ENCODE measurements at places on chromosomes 7 and 10.

- DNase-seq: no peak
Measured at GRCh38 chr7:121280656-121281055, 48.1 kb upstream of the WNT16 start.

DNA sequence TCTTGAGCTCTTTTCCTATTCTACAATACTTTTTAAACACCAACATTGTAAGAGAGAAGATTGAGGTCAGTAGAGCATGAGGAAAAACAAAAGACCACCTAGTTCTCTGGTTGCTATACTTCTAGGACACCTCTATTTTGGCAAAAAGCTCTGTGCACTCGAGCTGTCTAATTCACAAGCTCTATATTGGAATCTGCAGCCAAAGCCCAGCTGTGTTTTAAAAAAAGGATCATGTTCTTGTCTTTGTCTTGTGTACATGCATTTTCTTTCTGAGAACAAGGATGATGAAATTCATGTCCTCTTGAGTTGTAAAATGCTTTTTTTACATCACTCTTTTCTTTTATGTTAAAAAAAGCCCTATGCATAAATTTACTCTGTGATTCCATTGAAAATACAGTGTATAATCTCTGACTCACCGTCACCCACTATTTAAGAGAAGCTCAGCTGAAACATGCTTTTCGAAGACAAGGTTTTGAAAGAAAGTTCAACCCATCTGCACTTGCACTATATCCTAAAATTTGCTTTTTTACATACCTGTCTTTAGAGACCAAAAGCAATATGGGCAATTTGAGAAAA is 215.5 kb upstream of the VSTM2A start:
- no peak for DNase-seq

DNA sequence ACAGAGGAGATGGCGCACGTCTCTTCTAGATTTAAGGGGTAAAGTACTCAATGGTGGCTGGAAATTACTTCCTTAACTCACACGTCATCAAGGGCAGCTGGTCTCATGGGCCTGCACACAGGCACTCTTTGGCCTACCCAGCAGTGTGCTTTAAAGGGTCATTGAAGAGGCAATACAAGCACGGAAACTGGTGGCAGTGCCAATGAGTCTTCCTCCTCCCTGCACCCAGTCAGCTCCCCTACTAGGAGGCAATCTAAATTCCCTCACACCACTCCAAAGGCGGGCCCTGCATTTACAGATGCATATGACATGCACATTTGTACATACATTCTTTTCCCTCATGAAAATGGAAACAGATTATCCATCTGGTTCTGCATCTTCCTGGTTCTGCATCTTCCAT is 47.4 kb downstream of the PPIF start:
- no peak for DNase-seq

GRCh38 chr10:96370584-96371157 is 11.9 kb upstream of the OPALIN start:
- no peak for DNase-seq

DNA sequence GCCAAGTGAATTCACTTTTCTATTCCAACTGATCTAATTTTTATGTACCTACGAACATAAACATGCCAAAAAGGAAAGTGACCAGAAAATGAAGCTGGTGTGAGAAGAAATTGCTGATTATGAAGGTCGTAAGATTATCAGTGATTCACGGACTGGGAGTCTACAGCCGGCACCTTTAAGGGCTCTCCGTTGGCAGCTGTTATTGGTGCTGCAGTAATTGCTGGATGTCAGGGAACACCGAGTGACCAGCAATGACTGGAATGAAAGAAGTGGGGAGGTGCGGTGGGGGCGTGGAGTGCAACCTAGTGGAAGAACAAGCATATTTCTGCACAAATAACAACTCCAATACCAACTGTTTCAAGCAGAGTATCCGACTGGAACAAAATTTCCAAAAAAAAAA is 109.8 kb upstream of the TARP start:
- DNase-seq: no peak

DNA sequence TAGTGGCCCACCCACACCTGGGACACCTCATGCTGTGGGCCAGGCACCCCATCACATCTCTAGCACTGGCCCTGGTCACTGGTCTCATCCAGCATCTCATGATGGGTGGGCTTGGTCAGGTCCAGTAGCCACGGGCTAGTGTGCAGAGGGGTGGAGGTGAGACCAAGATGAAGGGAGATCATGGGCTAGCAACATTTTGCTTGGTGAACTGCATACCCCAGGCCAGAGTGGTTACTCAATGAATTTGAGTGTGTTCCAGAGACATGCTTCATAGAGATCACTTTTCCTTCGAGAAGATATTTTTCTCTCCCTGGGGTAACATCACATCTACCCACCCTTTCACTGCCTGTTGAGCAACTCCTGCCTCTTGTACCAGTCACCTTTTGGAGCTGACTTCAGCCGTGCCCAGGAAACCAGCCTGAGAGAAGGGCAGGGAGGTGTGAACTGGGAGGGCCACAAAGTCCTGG is 44.2 kb downstream of the MINDY4 start:
- DNase-seq: no peak

DNA sequence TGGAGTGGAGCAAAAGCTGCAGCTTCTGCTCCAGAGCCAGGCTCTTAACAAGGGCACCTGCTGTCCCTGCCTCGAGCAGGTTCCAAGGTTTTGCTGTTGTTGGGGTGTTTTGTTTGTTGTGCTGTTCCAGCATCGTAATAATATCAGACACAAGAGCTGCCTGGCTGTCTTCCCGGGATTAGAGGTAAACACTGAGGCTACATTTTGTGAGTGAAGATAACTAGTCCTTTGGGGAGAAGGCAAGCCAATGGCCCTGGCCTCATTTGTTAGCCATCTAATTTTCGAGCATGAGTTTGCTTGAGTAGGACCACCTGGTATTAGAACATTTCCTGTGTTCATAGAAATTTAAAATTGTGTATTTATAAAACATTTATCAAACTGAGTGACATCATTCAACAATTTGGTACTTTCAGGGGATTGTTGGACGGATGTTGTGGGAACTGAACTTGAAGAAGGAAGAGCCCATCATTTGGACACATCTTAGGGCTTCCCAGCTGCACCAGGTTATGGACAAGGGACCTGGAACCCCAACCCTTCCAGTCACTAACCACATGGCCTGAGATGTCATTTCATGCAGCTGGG is 555.0 kb downstream of the TNS3 start:
- no peak for DNase-seq

DNA sequence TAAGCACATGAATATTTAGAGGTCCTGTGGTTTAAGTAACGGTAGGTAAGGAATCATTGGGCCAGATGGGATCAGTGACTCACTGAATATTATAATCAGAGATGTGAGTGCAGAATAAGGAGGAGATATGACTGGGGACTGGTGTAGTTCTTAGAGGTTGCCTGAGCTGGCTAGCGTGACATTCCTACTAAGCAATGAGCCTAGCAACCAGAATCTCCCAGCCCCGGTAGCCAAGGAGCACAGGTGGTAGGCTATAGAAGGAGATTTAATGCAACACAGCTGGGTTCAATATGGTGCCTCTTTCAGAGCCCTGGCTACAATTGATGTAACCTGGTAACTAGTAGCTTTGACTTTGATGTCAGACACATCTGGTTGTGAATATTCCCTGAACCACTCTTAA is 641.6 kb downstream of the AUTS2 start:
- no peak for DNase-seq

GRCh38 chr10:117004227-117005025 is 561 bp downstream of the SHTN1 start:
- no peak for DNase-seq

DNA sequence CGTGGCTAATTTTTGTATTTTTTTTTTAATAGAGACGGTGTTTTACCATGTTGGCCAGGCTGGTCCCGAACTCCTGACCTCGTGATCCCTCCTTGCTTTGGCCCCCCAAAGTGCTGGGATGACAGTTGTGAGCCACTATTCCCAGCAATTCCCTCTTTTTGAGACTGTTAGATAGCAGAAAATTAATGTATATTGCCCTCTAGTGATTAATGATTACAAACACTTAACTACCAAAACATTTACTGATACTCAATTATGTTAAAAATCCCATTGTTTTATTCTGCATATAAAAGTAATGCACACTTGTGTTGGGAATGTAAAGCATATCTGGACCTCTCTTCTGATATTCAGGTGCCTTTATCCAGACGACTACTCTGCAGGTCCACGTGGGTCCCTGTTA is 41.2 kb upstream of the COBL start:
- no peak for DNase-seq

DNA sequence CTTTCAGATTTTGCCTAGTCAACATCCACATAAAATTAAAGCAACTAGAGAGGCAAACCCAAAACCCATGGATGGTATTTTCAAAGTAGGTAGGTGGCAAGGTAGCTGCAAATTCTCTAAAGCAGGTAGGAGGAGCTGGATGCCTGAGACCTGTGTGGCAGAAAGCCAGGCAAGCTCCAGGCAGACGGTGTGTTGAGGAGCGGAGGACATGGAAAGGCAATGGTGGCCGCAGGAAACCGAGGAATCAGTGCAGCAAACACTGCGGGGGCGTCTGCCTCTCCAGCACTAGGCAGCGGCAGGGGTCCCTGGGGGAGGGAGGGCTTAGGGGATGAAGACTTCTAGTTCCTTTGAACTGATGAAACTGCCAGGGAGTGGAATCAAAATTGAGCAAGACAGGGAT is 101.3 kb downstream of the GALNT11 start:
- no peak for DNase-seq

DNA sequence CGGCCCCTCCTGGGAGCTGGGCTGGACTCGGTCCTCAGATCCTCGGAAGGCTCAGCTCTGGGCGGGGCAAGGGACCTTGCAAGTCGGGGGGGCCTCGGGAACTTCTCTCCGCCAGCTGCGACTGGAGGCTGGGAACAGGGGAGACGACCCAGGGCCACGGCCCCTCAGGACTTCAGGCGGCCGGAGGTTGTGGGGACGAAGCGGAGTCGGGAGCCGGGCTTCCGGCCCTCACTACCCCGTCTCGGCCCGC is 2.6 kb downstream of the ADIRF start:
- no peak for DNase-seq

DNA sequence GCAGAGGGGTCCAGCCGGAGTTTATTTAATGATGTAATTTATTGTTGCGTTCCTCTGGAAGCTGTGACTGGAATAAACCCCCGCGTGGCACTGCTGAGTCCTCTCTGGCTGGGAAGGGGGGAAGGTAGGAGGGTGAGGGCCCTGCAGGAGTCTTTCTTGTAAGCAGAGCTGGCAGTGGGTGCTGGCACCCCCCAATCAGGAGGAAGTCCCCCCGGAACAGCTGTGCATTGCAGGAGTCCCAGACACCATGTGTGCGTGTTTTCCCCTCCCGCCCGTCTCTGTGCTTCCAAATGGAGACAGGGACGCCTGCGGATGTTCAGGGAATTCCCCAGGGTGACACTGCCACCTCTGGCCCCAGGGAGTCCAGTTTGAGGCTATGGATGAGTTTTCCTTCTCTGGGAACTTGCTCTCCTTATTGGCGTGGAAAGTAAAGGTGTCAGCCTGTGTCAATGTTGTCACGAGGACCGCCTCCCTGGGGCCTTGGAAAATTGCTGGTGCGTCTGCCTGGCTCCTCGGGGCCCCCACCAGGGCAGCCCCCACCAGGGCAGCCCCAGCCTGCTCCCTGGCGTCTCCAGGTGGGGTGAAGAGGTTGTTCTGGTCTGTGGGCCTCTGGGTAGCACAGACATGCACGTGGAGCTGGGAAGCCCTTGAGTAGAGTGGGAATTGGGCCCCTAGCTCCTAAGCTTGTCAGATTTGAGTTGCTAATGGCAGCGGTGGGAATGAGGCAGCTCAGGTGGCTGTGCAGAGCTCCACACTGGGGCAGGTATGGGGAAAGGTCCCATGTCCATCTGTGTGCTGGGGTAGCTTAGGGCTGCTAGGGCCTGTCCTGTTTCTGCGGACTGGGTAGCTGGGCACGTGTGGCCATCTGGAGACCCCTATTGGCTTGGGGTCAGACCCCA is 2.7 kb downstream of the FZD9 start:
- no peak for DNase-seq

- DNase-seq: no peak
Measured at GRCh38 chr7:8751557-8752231, 318.3 kb downstream of the NXPH1 start.

DNA sequence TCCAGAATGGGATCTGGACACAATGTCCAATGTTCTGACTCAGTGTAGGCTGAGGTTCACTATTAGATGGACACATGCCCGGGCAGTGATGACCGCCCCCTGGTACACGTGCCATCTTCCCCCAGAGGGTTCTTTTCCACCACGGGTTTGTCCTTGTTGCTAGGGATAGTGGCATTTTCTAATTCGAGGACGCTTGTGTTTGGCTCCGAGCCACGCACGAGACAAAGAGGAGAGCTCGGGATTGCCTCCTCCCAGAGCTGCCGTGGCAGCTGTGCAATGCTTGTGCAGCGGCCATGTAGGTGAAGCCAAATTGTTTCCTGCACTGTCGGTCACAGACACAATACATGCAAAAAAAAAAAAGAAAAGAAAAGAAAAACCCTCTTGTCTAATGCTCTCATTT is 207.5 kb downstream of the PAXIP1 start:
- no peak for DNase-seq
